Right renal cortex interstitium (tissue), 3 donors: ENCODE measurements at places on chromosomes 1 and 21. TPM values are rescaled to one million over a fixed set of nuclear protein-coding genes. Genes with fewer than 3 reads are reported as not detected.

AIM2 gene
- polyA plus RNA-seq, result not detected

- DNase-seq, result no peak
Measured at GRCh38 chr1:228872080-228872479, 136.8 kb downstream of the RHOU start.

LCE1C gene
- not detected for polyA plus RNA-seq

DNA sequence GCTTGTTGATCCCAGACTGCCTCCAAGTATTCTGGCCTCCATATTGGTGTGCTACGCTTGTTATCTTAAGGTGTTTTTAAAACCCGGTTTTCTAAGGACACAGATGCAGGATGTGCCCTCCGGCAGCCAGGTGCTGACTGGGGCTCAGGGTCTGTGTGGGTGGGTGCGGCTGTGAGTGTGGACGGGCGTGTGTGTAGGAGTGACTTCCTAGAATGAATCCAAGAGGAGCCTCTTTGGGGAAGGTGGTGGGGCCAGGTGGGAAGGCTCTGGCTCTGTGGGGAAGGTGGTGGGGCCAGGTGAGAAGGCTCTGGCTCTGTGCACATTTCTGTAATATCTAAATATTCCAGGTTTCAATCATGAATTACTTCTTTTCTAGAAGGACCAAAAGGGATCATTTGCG is 12.8 kb upstream of the TSPEAR start:
- no peak for DNase-seq

TLCD4 gene
- polyA plus RNA-seq, result 6.3 TPM

DNA sequence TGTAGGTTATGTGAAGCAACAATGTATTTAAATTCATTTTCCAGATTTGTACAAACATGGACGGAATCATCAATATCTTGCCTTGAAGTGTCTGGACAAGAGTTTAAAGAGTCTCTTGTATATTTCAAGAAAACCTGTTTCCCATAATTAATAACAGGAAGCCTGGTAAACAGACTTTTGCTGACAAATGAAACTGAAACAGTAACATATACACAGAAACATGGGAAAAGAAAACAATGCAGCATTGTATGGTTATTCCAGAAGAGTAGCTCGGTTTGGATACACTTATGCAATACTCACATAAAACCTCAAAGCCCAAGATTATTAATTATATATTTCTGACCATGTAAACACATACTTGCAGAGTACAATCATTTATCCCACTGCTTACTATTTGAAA is 265.5 kb downstream of the PTPRC start:
- DNase-seq, result no peak

- no peak for DNase-seq
Measured at GRCh38 chr21:45769896-45770295, 126.4 kb downstream of the PCBP3 start.

GRCh38 chr21:37849506-37850102 is 66.7 kb downstream of the KCNJ6 start:
- DNase-seq, result no peak

DNA sequence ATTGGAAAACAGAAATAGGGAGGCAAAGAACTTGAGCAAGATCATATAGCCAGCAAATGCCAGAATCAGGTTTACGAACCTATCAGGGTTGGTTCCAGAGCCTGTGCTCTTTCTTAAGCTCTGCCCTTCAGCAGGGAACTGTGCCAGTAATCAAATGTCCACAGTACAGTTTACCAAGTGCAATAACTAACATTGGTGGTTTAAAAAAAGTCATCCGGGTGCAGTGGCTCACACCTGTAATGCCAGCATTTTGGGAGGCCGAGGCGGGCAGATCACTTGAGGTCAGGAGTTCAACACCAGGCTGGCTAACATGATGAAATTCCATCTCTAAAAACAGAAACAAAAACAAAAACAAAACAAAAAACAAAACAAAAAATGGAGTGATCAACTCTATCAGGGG is 182.7 kb downstream of the LMX1A start:
- DNase-seq, result no peak

DNA sequence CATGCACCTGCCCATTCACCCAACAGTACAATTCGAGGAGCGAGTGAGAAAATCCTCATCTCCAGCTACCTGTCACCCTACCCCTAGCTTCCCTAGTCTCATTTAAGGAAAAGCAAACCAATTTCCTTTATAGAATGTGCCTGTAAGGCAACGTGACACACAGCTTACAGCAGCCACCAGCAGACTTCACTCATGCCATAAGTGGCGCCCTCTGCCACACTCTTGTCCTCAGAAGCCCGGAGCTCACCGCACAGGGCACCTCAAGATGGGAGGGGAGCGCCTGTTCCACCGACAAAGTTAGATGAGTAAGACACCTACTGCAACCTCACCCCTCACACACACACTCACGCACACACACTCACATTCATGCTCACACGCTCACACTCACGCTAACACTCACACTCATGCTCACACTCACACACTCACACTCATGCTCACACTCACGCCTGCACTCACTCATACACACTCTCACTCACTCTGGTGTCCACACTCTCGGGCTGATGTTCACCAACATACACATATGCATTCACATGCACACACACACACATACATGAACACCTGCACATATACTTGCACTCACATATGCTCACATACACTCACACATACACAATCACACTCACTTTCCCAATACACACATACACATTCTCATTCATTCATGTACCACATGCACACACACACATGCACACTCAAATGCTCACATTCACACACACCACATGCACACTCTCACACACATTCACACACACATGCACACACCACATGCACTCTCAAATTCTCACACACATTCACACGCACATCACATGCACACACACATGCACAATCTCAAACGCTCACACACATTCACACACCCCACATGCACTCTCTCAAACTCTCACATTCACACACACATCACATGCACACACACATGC is 170.7 kb downstream of the PSMG1 start:
- DNase-seq, result no peak

TAF1A gene
- polyA plus RNA-seq, result 14.6 TPM

- DNase-seq, result no peak
Measured at GRCh38 chr1:206109718-206110117, 7.5 kb downstream of the AVPR1B start.

EDARADD gene
- polyA plus RNA-seq, result 7.8 TPM

GRCh38 chr1:30196457-30196856 is 526.9 kb downstream of the MATN1 start:
- DNase-seq, result no peak

H6PD gene
- 37.6 TPM for polyA plus RNA-seq

- no peak for DNase-seq
Measured at GRCh38 chr1:227883073-227883520, 64.6 kb downstream of the WNT9A start.

TAS1R1 gene
- not detected for polyA plus RNA-seq

GRCh38 chr1:178192686-178193085 is 98.8 kb downstream of the RASAL2 start:
- no peak for DNase-seq
